ENCODE measurements at places on chromosomes 2 and 18. TPM values are rescaled to one million over a fixed set of nuclear protein-coding genes. Genes with fewer than 3 reads are reported as not detected.

The NEURL3 gene
- 0.53 TPM for polyA plus RNA-seq

- DNase-seq, result no peak
Measured at GRCh38 chr2:218271865-218272530, 1.7 kb downstream of the PNKD start.

DNA sequence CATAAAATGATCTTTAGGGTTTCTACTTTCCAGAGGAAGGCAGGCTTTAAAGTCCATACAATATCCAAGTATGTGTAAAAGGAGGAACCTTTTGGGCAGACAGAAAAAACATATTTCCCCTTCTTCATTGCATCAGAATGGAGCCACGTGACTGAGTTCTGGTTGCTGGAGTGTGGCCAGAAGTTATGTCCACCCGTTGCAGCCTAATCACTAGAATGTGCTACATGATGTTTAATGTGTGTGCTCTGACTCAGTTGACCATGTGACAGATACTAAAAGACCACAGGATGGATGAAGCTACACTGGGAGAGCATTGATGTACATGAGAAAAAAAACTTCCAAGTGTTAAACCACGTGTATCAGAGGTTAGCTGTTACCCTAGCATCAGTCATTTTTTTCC is 460.9 kb downstream of the RIT2 start:
- no peak for DNase-seq

GRCh38 chr2:168062936-168063335 is 184.5 kb downstream of the STK39 start:
- no peak for DNase-seq

The TET3 gene
- polyA plus RNA-seq, result 16.4 TPM

GRCh38 chr2:145095641-145096435 is 575.9 kb upstream of the ZEB2 start:
- DNase-seq, result no peak

The SCN2A gene
- polyA plus RNA-seq, result 0.32 TPM

DNA sequence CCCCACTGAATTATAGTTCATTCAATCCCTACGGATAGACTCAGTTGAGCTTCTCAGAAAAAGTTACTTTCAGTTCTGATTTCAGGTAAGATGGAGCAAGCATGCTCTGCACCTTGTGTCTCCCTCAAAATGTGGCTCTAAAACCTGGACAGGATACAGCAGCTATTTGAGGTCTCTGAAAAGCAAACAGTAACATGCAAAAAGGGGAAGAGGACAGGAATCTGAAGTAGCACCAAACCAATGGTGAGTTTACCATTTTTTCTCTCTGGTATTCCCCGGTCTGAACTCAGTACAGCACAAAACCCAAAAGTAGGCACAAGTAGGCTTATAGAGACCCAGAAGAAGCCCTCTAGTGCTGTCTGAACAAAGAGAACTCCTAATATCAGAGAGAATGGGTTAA is 34.1 kb downstream of the LANCL1 start:
- DNase-seq, result no peak

- DNase-seq, result no peak
Measured at GRCh38 chr2:53445383-53446070, 322.1 kb upstream of the CHAC2 start.

The GAREM1 gene
- polyA plus RNA-seq, result 13.0 TPM

The BOLL gene
- not detected for polyA plus RNA-seq

DNA sequence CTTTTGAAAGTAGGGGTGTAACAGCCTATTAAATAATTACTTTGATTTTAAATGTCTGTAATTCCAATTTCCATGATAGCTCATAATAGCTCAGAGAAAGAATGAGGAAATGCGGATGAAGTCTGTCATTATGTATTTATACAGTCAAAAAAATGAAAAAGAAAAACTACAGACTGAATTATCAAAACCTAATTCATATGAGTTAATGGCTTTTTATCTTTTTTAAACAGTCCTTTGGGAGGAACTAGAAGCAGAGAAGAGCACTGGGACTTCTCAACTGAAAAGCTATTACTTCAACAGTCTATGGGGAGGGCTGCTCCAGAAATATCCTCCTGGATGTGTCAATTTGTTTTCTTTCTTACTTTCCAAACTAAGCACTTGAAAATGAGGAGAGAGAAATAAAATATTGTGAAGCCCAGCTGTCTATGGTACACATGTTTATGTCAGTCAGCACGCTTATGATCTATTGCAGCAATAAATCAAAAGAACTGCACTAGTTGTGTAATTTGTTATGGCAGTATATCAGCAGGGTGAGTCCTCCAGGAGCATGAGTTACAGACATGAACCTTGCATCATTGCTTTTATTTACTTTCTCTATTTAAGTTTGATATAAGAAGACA is 1550.2 kb downstream of the LRP1B start:
- no peak for DNase-seq

DNA sequence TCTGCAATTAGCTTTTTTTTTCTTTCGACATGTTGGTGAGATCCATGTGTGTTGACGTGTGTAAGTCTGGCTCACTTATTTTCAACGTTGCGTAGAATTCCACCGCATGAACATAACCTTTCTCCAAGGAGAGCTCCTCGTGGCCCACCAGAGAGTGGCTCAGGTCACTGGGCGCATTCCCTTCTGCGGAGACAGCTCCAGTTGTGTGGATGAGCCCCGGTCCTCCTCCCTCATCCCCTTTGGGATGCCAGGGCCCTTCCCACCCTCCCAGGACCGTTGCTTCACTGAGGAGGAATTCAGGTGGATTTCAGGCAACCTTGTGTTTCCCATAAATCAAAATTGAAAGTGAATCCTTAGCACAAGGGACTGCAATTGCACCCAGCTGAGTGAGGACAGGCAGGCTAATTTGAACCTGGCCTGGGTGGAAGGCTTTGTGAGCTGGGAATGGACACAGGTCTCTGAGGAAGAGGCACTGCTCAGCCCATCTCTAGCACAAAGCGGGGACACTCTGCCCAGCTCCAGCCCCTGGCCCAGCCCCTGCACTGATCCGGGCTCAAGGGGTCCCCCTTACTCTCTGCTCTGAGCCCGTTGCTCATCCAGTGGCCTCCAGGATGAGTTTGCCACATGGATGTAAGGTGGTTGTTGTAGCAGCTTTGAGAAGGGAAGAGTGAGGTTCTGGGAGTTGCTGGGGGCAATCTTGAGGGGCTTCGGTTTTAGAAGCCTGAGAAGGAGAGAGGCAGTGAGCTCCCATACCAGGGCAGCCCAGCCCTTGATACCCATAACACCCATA is 57.8 kb upstream of the HAAO start:
- DNase-seq, result no peak

GRCh38 chr2:127342101-127342500 is 45.7 kb downstream of the MAP3K2 start:
- DNase-seq, result no peak

The FEV gene
- polyA plus RNA-seq, result not detected

- DNase-seq, result no peak
Measured at GRCh38 chr18:79685281-79685680, 5.7 kb downstream of the CTDP1 start.

The SF3B1 gene
- 680 TPM for polyA plus RNA-seq

GRCh38 chr2:48126162-48126561 is 219.9 kb upstream of the FBXO11 start:
- no peak for DNase-seq

DNA sequence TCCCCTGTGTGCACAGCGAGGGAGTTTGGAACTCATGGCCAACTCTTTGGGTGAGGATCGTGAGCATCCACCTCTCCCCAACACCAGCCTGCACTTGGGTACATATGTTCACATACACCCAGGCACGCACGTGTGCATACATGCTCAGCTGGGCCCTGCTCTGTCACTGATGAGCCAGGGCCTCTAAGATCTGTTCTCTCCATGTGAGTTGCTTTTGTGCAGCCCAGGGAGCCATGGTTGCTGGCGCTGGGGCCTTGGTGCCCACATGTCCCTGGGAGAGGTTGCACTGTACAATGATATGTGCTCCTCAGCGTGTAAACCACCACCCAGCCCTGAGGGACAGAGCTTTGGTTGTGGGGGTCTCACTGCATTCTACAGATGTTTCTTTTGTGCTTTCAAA is 44.1 kb downstream of the KLHL29 start:
- DNase-seq, result no peak

GRCh38 chr18:649341-649740 is 8.1 kb upstream of the TYMS start:
- no peak for DNase-seq

The IKZF2 gene
- 13.8 TPM for polyA plus RNA-seq

The PRKAG3 gene
- polyA plus RNA-seq, result not detected

The B3GNT7 gene
- 3.3 TPM for polyA plus RNA-seq

The FECH gene
- 42.3 TPM for polyA plus RNA-seq

DNA sequence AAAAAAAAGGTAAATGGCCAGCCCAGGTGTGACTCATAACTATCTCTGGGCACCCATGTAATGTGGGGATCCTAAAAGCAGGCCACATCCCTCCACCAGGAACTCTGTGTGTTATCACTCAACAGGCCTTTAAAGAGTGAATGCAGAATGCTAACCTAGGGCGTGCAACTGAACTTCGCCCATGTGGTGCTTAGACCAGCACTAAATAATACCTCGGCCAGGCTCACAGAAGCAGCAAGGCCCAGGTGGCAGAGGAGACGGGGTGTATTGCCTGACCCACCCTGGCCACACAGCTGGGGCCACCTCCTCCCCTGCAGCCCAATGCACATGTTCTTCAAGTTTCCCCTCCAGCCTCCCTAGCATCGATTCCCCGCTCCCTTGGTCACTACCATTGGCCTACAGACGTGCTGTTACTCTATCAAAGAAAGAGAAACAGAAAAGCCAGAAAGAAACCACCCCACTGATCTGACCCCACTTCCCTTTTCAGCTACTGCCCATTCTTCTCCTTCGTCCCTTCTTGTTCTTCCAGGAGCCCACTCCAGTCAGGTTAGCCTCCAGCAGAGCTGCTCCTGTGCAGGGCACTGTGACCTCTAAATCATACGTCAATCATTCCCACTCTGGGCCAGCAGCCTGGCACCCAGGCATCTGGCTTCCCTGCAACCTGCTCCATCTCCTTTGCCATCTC is 22.0 kb downstream of the FAM178B start:
- no peak for DNase-seq

- no peak for DNase-seq
Measured at GRCh38 chr18:55934821-55935220, 346.8 kb upstream of the TCF4 start.

DNA sequence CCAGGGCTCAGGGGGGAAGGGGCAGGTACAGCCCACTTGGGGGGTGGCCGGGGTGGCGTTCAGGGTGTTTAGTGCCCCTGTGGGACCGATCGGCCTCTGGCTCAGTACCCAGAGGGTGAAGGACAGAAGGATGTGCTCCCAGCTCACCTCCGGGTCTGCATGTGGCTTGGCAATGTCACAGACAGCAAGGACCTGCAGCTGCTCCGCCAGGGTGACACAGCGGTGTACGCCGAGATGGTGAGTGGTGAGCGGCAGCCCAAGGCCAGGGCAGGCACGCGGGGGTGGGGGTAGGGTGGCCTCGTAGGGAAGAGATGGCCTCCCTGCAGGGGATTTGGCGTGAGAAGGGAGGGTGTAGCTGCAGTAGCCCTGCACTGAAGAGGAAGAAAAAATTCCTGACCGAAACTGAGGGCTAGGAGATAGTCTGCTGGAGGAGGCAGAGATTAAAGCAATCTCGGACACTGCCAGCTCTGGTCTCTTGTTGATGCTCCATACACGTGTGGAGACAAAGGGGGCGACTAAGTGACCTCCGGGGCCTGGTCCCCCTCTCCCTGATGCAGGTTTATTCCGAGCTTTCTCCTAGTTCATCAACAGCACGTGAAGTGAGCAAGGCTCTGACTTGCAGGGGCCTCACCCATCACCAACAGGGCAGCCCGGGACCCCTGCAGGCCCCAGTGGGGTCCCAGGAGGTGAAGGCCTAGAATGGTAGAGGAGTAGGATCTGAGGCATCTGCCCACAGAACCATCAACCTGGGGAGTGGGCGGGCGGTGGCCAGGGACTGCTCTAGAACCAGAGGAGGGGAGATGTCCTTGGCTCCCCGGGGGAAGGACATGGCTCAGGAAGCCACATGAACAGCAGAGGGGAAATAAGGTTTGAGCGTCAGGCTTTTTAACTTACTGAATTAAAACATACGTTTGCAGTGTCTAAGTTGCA is 45.4 kb downstream of the FER1L5 start:
- DNase-seq, result no peak

The ZBTB7C gene
- 1.7 TPM for polyA plus RNA-seq

DNA sequence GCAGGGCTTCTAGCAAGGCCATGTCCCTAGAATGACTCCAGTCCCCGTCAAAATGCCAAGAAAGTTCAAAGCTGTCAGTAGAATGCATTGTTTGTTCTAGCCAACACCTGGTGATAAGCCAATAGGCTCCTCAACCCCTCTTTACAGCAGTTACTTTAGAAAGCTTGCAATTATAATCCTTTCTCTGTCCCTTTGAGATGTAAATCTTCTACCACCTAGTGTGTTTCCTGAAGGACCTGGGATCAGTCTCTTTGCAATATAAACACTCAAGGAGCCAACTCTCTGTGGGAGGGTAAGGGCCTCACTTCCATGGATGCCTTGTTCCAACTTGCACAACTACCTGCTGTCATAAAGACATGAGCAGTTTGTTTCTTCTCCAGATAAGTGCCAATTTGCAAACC is 301.8 kb downstream of the NBAS start:
- DNase-seq, result no peak

All from right lung (tissue), 10 donors.